Activated CD8-positive, alpha-beta memory T cell treated with anti-CD3 and anti-CD28 coated beads for 1 hour (primary cell): ENCODE measurements at places on chromosomes 7 and 10.

GRCh38 chr10:5634918-5635317 is 31.5 kb downstream of the ASB13 start:
- DNase-seq: no peak

- DNase-seq: no peak
Observed at GRCh38 chr7:32216759-32217158, 146.6 kb upstream of the PDE1C start.

DNA sequence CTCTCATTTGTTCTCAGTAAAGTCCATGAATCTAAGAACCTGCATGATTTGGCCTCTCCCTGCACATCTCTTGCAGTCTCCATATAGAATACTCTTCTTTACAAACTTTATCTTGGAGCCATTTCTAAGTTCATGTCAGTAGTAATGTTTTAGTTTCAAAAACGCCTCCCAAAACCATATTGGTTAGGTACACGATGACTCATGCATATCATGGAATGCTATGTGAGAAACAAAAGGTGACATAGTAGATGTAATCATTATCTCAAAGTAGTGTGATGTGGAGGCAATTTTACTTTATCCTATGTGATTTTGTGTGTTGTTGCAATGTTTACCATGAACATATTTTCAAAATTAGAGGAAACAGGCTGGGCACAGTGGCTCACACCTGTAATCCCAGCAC is 520.7 kb downstream of the KCNMA1 start:
- no peak for DNase-seq

DNA sequence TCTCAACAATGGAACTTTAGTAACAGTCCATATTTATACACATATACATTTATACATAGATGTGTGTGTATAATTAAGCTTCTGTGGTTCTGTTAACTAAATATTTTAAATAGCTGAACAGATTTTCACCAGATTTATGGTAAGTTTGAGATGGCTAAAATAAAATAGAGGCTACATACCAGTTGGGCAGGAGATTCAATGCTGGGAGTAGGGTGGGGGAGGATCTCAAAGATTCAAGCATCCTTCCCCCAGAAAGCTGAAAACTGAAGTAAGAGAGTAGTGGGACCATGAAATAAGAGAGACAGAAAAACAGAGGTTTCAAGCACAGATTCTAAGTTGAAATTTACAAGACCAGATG is 14.0 kb downstream of the LRRC17 start:
- DNase-seq: no peak

DNA sequence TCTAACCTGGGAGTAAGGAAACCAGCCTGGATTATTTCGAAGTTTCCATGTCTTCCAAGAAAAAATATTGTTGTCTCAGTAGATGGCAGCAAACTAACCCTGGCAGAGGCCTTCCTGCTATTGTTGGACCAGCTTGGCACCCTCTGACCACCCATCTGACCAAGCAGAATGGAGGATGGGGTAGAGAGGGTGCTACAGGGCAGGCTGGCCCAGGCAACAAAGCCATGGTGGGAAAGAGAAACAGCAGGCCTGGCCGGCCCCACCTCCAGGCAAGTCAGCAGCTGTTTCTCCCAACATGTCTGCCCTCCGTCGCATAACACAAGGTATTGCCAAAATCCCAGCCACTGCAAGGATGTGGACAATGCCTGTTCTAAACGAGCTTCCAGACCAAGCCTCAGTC is 95.0 kb downstream of the FAM53B start:
- no peak for DNase-seq

DNA sequence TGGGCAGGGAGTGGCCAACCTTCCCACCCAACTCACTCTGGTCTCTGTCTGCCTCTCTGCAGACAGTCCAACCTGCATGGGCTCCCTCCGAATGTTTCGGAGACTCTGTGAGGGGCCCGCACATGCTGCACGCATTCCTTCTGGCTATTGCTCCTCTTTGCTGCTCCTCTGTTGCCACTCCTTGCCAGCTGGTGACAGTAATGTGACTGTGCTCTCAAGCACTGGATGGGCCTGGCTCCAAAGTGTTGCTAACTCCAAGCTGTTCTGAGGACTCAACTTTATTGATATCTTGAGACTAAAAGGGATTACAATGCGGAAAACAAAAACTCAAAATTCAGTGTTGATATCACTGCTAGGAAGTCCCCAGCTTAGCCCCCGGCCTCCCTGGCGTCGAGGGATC is 105.4 kb upstream of the KIF5B start:
- DNase-seq: no peak

GRCh38 chr10:83538047-83538446 is 601.3 kb upstream of the GHITM start:
- no peak for DNase-seq

GRCh38 chr10:56604624-56605023 is 243.6 kb upstream of the ZWINT start:
- DNase-seq: no peak

- DNase-seq: no peak
Observed at GRCh38 chr7:128167042-128167701, 73.9 kb upstream of the LEP start.

GRCh38 chr7:84820481-84820880 is 366.4 kb downstream of the SEMA3D start:
- DNase-seq: no peak

GRCh38 chr10:97571622-97572021 is 957 bp upstream of the ANKRD2 start:
- no peak for DNase-seq

DNA sequence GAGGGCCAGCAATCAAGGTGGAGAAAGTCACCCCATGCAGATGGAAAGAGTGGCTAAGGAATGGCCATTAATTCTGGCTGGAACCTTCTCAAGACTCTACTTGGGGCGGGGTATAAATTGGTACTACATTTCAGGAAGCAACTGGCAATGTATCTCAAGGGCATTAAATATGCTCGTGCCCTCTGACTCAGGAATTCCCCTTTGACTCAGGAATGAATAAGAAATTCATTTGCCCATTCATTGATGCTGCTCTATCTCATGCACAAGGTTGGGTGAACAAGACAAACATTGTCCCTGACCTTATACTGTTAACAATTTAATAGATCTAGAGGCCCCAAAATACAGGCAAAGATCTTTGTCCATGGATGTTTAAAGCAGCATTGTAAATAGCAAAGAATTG is 188.1 kb downstream of the MYOF start:
- no peak for DNase-seq

DNA sequence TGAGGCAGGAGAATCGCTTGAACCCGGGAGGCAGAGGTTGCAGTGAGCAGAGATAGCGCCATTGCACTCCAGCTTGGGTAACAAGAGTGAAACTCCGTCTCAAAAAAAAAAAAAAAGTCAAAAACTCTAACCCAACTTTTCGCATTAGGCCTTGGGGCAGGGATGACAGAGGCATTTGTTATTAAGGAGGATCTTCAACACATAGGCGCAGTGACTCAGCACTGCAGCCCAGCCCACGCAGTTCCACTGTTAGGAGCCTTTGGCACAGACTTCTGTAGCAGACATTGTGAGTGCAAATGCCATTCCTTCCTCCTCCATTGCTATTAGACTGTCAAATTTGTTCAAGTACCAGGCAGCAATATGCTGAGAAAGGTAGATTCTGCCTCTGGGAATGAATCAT is 43.1 kb upstream of the KLHL7 start:
- no peak for DNase-seq

DNA sequence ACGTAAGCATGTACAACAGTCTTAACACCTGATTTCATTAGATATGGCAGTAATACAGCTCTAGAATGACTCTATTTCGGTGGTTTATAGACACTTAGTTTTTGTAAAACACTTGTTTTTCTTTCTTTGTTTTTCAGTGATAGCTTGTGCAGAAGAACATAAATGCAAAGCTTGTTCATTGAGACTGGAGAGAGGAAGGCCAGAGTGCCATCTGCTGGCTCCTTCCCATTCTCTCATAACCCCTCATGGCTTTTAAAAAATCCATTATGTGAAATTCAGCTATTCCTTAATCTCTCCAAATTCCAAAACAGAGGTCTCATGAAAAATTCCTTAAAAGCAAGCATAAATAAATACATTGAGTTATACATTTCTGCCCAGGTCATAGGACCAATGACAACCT is 76.3 kb downstream of the CACNB2 start:
- no peak for DNase-seq

DNA sequence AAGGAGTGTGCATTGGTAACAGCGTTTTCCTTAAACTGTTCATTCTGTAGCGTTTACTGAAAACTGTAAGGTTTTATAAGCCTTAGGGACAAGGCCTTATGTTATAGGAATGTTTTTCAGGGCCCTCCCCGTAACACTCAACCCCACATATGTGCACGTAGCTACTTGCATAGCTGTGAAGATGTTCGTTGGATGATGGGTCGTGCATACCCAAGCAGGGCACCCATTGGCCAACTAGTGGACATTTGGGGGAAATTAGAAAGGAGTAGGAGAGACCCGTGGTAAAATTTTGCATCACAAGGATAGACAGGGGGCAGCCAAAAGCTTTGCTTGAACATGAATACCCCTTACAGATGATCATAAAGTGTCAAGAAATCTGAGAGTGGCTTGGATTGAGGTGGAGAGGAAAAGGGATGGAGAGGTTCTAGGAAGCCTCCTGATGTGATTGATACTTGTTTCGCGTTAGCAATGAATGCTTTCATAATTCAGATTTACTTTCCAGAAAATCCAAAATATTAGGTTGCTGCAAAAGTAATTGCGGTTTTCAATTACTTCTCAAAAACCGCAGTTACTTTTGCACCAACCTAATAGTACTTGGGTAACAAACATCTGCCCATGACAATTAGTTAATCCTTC is 878 bp downstream of the SEC61A2 start:
- no peak for DNase-seq

DNA sequence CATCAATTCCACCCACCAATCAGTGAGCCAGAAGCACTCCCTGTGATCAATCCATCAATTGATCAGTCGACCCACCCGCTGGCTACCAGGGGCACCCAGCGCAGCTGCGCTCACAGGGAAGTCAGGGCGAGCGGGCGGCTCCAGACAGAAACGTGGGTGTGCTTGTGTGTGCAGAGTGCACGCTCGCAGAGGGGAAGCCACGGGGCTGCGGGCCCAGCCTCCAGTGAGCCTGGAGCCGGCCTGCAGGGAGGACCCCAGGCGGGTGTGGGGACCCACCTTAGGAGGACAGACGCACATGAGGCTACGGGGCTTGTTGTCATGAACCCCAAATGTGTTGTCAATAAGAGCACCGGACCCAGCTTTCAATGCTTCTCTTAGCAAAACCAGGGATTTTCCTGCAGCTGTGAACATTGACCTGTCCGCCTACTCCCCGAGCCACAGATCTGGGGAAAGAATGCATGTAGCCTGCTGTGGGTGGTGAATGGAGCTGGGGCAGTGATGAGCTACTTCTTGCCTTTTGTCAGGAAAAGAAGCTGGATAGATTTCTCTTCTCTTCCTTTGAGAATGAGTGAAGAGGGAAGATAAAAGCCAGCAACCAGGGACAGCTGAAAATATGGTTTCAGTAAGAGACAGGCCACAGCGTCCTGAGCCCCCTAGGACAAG is 497.8 kb downstream of the DNAJB6 start:
- no peak for DNase-seq

DNA sequence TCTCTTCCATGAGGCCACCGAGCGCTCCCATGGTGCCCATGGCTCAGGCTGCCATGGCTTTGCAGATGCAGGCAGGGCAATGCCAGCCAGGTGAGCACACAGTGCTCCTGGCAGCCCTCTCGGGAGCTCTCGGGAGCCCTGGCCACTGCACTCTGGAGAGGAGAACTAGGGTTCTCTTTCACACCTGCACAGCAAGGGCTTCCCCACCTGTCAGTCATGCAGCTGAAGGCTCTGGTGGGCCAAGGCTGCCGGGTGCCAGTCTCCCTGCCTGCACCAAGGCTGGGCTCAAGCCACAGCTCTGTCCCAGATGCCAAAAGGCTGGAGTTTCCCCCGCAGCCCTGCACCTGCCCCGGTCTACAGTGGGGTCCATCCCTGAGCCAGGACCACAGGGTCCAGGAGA is 32.6 kb downstream of the NUDT1 start:
- DNase-seq: no peak

- DNase-seq: no peak
Observed at GRCh38 chr10:33803248-33803647, 468.8 kb upstream of the NRP1 start.
